ENCODE measurements at places on chromosomes 16 and 17.

- no peak for DNase-seq
These were observed 650.4 kb downstream of the WWOX start for GRCh38 chr16:78749745-78750268.

DNA sequence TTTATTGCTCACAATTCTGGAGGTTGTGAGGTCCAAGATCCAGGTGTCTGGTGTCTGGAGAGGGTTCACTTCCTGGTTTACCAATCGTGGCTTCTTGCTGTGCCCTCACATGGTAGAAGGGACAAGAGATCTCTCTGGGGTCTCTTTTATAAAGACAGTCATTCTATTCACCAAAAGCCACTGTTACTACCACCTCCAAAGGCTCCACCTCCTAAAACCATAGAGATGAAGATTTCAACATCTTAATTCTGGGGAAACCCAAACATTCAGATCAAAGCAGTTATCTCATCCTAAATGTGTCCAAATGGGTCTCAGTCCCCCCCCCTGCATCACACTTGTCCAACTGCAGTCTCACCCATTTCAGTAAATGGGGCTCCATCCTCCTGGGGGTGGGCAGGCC lies 132.9 kb upstream of the XYLT1 start:
- no peak for DNase-seq

DNA sequence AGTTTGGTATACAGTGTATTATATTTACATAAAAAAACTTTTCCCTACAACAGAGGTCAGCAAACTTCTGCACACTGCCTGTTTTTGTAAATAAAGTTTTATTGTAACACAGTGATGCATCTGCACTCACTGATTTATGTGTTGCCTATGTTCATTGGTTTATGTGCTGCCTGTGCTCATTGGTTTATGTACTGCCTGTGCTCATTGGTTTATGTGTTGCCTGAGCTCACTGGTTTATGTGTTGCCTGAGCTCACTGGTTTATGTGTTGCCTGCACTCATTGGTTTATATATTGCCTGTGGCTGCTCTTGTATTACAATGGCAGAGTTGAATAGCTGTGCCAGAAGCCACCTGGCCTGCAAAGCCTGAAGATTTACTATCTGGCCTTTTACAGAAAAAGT lies 81.6 kb downstream of the MYH11 start:
- no peak for DNase-seq

DNA sequence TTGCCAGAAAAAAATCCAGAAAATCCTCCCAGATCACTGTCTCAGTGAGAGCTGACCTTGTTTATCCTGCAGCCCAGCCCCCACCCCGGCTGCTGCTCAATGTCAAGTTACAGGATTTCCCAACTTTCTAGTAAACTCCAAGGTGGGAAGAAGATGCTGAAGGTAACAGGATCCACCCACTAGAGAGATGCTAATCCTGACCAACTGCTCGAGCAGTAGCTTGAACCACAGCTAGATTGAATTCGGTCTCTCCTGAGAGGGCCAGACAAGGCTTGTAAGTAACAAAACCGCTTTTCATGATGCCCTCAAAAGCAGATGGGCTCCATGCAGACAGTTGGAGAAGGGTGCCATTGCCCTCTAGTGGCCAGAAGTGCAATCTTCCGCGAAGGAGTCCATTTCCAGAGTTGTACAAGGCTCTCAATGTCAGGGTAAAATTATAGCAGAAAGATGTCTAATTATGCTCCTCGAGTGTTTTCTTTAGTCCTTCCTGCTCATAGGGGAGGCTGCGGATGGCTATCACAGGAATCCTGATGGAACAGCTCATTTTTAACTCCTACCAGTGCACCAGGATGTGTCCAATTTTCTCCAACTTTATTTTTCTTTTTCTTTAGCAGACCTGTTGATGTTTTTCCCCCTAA lies 3.9 kb downstream of the CDH11 start:
- peak; percentile 58 for DNase-seq

- no peak for DNase-seq
These were observed 12.6 kb upstream of the PRR29 start for GRCh38 chr17:63985387-63986140.

DNA sequence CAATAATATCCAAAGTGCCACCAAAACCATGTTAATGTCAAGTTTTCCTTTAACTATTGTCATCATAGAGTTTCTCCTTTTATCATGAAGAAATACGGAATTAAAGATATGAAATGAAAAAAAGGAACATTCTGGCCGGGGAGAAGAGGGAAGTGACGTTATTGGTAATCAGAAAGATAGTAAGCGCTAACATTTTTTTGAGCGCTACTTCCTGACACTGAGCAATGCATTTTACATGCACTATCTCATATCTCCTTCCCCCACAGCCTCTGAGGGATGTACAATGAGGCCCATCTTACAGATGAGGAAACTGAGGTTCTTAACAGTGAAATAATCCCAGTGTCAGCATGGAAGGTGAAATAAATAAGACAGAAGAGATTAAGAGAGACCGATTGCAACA lies 410.9 kb downstream of the SOX9 start:
- DNase-seq: no peak

GRCh38 chr17:64126918-64127317 lies 3.0 kb downstream of the ERN1 start:
- no peak for DNase-seq

- peak; percentile 28 for DNase-seq
These were observed 96.5 kb downstream of the SDK2 start for GRCh38 chr17:73547790-73548189.

GRCh38 chr17:49067163-49067562 lies 65.4 kb upstream of the B4GALNT2 start:
- no peak for DNase-seq

GRCh38 chr17:72342627-72343527 lies 222.1 kb downstream of the SOX9 start:
- DNase-seq: no peak

DNA sequence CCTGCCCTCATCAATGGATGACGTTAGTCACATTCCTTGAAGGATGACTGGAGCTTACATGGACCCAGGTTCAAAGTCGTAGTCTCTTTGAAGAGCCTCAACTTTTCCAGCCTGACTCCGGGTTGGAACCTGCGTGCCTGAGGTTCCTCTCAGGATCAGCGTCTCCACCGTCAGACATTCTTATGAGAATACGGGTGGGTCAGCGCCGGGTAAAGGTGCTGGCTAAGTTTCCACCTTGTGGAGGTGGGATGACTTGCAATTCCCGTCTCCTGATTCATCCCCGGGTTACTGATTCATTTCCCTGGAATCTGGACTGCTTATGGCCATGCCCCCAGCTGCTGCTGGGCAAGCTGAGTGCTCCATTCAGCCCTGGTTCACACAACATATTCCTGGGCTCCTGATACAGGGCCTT lies 38.9 kb upstream of the CMIP start:
- no peak for DNase-seq

GRCh38 chr17:57485566-57485865 lies 229.2 kb downstream of the MSI2 start:
- no peak for DNase-seq

DNA sequence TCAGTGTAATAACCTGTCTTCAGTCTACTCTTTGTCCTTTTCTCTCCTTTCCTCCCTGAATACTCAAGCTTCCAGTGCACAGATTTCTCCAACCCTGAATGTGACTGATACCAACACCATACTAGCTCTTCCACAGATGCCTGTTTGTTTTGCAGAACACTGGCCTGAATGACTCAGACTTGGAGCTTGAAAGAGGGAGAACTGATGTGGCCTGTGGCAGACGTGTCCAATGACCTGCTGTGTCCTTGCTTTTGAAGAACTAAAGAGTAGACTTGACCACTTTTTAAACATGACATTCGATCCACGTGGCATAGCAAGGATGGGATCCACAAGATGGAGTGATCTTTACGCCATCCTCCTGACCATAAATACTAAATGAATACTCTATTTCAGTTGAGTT lies 361.0 kb downstream of the WWOX start:
- DNase-seq: no peak

DNA sequence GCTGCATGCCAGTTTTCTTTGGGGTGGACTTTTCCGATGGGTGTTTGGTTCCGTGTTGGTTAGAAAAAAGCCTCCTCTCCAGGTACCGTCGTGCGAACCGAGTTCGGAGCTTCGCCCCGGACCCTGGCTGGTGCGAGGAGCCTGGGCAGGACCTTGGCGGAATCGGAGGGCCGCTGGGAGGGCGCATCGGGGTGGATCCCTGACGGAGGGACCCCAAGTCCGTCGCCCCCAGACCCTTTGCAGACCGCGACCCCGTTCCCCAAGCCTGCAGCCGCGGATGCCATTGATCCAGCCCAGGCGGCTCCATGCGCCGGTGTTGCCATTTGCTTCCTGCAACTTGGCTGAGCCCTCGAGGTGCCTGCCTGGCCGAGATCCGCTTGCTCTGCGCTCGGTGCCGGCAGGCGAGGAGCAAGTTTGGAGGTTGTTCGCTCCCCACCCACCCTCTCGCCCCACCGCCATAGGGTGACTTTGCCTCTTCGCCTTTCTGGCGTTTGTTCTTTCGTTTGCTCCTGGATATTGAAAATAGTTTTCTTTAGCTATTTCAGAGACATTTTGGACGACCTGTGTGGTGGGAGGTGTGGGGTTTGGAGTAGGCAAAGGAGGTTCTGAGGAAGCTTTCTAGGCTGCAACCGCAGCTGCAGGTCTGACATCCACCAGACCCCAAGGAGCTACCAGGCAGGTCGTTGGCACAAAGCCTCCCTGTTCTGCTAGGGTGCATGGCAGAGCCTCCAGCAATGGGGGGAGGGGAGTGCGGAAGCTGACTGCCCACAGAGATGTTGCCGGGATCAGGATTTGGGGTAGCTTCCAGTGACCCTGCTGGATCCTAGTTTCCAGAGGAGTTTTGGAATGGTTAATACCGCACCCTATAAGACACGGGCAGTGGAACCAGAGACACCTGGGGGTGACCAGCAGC lies 58.2 kb downstream of the RAP1GAP2 start:
- DNase-seq: peak; percentile 39

DNA sequence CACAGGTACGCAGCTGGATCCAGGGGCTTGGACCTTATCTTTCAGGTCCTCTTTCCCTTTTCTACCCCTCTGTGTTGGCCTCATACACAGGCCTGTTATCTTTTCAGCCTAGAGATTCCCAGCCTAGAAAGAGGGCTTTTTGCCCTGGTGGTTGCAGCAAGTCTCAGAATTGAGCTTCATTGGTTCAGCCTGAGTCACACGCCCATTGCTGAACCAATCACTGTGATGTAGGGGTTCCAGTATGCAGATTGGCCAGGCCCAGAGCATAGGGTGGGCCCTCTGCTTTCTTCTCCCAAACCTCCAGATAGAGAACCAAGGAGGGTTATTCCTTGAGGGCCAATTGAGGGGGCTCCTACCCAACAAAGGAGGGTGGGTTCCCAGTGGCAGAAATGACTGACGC lies 32.8 kb downstream of the GPT2 start:
- no peak for DNase-seq
